ENCODE measurements at places on chromosomes 7 and 10.

DNA sequence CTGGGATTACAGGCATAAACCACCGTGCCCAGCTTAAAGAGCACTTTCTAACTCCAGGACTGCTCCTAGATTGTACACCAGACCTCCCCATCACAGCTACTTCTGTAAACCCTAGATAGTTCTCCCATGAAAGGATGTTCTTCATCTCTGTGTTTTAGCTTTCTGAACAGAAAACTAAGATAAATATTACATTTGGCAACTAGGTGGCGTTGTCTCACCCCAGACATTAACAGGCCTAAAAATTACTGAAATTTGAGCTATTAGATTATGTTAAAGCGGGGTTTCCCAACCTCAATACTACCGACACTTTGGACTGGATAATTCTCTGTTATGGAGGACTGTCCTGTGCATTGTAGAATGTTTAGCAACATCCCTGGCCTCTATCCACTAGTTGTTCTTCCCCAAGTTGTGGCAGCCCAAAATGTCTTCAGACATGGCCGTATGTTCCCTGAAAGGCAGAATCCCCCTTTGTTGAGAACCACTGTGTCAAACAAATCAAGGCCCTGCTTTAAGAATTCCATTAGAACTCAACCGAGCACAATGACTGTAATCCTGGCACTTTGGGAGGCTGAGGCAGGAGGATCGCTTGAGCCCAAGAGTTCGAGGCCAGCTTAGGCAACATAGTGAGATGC lies 19.1 kb downstream of the ATOH7 start:
- no peak for DNase-seq

DNA sequence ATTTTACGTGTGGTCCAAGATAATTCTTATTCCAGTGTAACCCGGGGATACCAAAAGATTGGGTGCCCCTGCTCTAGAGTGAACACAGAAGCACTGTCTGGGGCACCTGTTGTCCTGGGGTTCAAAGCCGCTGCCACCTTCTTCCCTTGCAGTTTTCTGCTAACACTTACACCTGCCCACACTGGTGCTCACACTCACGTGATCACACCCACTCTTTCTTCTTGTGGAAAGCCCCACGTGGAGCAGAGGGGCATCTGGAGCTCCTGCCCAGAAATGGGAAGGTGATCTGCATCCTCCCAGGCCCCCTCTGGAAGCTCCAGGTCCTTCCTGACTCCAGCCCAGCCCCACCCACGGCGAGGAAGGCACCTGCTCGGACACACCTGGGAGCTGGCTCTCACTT lies 42.9 kb downstream of the PTPRN2 start:
- no peak for DNase-seq

DNA sequence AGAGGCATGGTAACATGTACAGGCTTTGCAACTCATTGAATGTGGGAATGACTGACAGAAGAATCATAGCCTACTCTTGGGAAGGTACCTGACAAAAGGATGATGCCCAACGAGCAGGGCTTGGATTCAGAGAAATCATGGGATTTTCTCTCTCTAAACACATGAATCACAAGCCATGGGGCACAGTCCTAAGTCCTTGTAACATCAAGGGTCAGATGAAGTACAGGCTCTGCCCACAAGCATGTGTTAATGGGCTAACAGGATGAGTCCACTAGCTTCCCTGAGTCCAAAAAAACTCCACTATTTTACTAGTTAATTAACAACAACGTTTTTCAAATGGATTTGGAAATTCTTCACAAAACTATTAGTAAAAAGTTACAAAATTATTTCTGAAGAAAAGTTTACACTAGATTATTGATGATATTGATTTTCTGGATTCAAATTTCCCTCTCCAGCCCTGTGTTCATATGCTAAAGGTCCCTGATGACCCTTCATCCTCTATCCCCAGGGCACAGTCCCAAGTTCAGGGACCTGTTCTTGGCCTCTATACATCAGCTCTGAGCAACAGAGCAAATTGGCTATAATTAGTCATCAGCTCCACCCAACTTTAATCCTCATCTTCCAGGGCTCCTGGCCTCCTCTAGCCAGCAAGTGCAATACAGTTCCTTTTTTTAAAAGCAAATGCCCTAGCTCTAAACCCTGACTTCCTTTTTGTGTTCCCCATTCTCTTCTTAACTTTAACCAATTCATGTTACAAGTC lies 99.8 kb downstream of the GSAP start:
- no peak for DNase-seq

- no peak for DNase-seq
Measured at GRCh38 chr10:48497780-48498770, 106.8 kb downstream of the ARHGAP22 start.

GRCh38 chr7:29924684-29925083 lies 64.9 kb downstream of the SCRN1 start:
- DNase-seq = no peak

DNA sequence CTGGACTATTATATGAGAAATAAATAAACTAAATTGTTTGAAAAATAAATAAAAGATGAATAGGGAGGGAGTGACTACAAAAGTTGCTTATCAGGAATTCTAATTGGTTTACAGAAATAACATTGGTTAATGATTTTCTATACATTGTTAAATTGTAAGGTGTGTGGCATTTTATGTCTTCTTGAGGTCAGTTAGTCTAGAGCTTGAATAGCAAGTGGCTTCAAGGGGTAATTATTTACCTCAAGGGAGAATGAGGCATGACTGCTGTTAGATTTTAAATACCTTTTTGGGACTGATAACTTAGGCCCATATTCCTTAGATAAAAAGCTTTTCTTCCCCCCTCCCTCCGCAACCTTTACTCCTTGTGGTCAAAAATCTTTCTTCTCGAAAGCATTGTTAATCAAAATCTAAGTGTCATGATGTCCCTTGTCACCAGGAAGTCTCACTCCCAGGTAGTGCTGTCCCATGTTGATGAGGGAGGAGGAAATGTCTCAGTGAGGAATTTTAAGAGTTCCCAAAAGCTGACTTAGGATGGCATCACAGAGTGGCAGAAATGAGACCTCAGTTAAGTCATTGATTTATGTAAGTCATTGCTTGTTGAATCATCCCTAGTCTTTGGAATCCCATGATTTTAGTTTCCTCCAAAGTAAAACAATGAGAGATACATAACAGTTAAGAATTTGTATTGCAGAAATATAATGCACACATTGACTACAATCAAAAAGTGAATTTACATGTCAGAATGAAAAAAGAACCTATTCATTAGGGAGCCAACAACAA lies 71.5 kb downstream of the MAPK8 start:
- no peak for DNase-seq

DNA sequence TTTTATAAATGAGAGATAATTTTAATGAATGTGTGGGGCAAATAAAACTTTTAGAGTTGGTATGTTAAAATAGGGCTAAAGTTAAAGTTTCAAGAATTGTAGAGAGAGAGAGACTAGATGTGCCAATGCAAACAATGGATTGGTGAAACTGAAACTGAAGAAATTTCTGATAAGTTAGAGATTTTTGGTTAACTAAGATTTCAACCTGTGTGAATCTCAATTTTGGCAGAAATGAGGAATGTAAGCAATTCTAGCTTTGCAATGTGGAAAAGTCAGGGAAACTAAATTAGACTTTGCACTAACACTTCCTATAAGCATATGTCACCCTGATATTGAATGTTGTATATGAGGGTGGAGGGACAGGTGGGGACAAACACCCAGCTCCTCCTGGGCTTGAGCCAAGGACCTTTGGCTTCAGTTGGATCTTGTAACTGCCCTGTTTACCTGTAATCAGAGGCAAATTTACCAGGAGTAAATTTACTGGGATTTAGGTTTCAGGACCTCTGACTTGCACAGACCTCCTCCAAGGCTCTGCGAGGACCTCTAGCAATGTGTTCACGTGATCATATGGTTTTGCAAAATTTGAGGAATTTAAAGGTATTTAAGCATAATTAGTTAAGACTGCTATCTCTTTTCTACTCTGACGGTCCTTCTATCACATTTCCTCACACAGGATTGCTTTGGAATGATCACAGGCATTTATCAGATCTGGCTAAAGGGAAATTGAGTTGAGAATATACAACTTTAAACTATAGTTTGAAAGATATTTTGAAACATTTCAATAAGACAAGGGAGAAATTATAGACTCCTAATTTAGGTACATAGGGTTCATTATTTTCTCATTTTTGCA lies 33.1 kb upstream of the RPA3 start:
- no peak for DNase-seq
